ENCODE measurements at places on chromosomes 3 and 15.

DNA sequence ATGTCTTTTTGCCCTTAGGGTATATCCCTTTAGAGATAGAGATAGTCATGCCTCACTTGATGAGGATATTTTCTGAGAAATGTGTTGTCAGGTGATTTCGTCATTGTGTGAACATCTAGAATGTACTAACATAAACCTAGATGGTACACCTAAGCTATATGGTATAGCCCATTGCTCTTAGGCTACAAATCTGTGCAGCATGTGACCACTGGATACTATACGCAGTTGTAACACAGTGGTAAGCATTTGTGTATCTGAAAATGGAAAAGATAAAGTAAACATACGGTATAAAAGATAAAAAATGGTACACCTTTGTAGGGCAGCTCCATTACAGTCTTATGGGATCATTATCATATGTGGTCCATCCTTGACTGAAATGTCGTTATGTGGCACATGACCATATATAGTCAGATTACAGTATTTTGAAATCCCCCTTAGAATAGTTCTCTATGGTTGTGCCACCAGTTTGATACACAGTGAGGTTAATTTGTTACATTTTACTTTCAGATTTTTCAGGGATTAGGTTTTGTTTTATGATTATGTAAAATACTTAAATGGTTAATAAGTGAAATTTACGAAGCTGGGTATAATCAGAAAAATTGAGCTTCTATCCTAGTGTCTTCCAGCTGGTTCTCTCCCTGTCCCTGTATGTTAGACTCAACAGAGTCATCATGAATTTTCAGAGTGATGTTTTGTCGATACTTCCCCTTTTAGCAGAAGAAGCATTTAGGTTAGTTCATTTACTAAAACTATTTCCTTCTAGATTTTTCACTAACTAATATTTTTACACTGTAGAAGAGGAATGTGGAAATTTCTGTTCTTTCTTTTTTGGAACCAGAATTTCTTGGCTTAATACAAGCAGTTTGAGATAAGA, 12.8 kb downstream of the SETD5 start:
- no peak for DNase-seq

- DNase-seq: no peak
These were observed 69.8 kb downstream of the SQOR start for GRCh38 chr15:45704329-45705249.

DNA sequence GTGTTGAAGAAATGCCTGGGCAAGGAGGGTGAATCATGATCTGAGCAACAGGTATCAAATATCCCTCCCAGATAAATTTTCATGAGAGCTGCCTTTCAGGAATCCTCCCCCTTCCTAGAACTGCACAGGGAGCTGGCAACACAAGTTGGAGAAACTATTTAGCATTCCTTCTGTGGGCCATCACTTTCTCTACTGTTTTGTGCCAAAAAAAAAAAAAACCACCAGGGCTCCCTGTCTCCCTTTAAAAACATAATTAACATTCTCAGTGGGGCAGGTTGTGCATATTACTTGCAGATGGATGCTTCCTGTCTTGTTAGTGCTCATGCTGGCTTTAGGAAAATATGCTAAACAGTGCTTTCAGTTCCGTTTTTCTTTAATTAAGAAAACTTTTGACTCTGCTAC, 234.9 kb upstream of the LMCD1 start:
- DNase-seq: no peak

- no peak for DNase-seq
These were observed 6.7 kb downstream of the ZIC1 start for GRCh38 chr3:147415874-147416273.

- DNase-seq: no peak
These were observed 53.2 kb upstream of the CDV3 start for GRCh38 chr3:133520286-133520685.

- DNase-seq: no peak
These were observed 331.0 kb upstream of the ROPN1 start for GRCh38 chr3:124322966-124323365.

DNA sequence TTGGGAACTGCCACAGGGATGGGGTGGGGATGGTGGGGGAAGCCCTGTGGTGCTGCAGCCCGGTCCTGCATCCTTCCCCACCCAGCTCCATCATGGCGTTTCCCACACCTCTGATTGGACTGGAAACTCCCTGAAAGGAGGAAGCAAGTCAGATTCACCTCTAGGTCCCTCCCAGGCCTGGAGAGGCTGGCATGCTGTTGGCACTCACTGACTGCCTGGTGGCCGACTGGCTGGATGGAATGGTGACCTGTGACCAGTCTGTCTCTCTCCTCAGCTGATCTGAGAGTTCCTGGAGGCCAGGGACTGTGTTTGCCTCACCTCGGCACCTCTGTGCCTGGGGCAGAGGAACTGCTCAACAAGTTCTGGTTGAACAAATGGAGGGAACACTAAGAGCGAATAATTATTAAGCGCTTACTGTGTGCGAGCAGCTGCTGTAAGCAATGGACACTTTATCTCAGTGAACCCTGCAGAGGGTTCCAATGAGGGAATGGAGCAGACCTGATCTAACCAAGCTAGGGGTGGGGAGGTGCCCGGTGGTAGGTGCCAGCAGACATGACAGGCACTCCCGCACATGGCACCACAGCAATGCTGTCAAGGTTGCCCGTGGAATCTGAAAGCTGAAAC, 3.5 kb upstream of the HHATL start:
- DNase-seq: no peak

GRCh38 chr15:78502641-78503040, 4.7 kb upstream of the HYKK start:
- DNase-seq: no peak

DNA sequence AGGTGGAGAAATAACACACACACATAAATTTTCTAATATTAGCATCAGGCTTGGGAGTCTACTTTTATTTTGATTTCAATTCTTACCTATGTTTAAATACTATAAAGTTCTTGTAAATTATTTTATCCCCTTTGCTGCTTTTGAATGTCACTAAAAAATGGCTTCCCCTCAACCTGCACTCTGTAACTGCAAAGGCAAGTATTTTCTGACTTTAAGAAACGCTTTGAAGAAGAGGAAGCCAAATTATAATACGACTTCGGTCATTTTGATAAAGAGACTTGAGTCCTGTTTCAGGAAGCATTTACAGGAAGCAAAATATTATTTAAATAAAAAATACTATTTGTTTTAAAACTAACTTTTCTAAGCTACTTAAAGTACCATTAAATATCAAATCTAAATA, 627.7 kb upstream of the AGTR1 start:
- no peak for DNase-seq

- no peak for DNase-seq
These were observed 336.1 kb downstream of the FOXP1 start for GRCh38 chr3:71247221-71247957.

GRCh38 chr15:72450805-72451204, 23.3 kb upstream of the ARIH1 start:
- DNase-seq: no peak

DNA sequence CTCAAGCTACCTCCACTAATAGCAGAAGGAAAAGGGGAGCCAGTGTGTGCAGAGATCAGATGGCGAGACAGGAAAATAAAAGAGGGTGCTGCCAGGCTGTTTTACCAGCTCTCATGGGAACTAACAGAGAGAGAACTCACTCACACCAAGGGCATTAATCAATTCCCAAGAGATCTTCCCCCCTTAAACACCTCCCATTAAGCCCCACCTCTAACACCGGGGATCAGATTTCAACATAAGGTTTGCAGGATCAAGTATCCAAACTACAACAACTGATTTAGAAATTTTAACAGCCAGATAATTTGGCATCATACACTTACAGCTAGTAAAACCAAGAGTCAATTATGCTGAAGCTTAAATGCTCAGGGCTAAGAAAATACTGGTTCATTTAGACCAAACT, 18.9 kb downstream of the CD200 start:
- no peak for DNase-seq

DNA sequence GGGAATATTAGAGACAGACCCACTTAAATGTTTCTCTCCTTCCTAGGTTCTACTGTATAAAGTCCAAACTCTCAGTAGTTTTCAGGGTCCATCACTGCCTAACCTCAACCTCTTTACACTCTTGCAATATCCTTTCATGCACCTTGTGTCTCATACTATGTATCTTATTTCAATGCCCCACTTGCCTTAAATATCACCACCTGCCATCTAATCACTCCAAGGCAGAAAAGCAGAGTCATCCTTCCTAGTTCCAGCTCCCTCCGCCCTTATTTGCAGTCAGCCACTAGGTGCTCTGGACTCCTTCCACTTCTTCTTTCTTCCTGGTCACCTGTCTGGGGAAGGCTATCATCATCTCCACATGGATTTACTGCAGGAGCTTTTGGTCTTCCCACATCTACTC, 322.0 kb downstream of the MFSD1 start:
- no peak for DNase-seq

- no peak for DNase-seq
These were observed 64.0 kb downstream of the CHRD start for GRCh38 chr3:184443831-184444230.

DNA sequence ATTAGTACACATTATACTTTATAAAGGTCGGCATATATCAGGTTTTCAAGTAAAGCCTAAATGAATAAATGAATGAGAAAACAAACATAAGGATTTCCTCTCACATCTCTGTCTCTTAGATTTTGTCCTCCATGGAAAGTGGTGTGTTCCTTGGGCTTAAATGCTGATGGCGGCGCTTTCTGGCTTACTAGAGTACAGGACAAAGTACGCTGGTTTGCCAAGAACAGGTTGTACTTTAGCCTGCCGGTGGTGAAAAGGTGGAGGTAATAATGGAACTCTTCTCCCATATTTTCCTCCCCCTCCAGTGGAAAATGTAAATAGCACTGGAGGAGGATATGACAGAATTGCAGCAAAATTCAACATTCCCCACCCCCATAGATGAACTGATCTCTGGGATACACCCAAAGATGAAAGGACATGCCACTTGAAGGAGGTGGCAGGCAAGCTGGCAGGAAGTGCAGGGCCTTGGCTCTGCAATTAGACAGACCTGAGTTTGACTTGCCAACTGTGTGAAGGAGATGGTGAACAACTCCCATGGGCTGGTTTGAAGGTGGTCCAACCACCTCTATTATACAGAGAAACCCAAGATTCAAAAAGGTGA, 29.3 kb downstream of the CEP152 start:
- DNase-seq: no peak

- no peak for DNase-seq
These were observed 5.9 kb downstream of the SATB1 start for GRCh38 chr3:18419232-18419631.

DNA sequence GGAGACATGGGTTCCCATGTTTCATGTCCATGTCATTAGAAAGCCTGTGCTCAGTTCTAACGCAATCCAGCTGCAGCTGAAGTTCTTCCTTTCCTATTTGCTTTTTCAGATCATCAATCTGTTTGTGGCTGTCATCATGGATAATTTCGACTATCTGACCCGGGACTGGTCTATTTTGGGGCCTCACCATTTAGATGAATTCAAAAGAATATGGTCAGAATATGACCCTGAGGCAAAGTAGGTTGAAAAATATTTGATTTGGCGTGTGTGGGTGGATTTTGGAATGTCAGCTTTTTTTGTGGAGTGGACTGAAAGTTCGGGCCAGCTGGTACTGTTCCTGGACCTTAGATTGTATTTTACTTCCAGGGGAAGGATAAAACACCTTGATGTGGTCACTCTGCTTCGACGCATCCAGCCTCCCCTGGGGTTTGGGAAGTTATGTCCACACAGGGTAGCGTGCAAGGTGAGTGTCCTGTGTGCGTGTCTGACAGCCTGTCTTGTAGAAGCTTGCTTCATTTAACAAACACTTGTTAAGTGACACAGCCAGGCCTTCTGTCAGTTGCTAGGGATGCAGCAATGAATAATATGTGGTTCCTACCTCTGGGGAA, 69.6 kb downstream of the CHDH start:
- no peak for DNase-seq

- DNase-seq: no peak
These were observed 10.9 kb downstream of the KLF13 start for GRCh38 chr15:31337352-31338031.

GRCh38 chr15:69489073-69489571, 36.5 kb downstream of the RPLP1 start:
- DNase-seq: no peak

DNA sequence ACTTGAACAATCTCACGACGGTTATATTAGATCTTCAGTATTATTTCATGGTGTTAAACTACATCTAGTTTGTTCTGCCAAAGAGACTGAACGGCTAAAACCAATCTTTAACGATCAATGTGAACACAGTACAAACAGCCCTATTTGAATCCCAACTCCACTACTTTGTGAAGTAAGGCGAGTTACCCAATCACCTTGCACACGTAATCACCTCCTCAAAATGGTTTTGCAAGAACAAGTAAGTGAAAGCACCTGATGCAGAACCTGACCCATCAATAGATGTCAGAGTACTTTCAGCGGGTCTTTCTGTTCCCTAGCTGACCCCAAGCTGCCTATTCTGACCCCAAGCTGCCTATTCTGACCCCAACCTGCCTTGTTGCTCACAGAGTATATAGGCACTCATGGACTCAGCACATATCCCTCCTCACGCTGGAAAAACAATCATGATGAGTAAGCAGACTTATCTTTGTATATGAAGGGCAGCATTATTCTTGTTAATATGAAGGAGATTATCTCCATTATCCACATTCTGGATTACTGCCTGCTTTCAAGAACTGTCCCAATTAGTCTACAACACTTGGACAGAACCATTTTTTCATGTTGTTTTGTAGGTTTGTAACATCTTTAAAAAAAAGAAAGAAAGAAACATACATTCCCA, 3.7 kb downstream of the KPNA1 start:
- DNase-seq: no peak

GRCh38 chr15:101517504-101517903, 28.0 kb upstream of the PCSK6 start:
- no peak for DNase-seq

- DNase-seq: no peak
These were observed 60.3 kb downstream of the TGFBR2 start for GRCh38 chr3:30666572-30667279.

GRCh38 chr15:72182673-72183072, 14.9 kb downstream of the GRAMD2A start:
- no peak for DNase-seq

DNA sequence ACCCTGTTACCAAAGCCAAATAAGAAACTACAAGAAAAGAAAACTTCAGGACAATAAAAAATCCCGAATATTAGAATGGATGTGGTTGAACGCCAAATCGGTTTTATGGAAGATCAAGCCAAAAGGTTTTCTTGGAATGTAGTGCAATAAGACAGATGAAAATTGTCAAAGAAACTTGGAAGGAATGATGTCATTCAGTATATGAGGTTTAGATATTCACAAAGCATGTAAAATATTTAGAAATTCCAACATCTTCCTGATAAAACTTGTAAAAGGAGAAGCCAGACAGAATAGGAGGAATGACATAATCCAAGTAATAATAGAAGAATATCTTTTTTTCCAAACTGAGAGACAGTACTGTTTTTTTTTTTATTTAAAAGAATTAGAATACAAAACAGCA, 130.3 kb upstream of the ZPLD1 start:
- DNase-seq: no peak

GRCh38 chr15:99105514-99106341, 848 bp downstream of the SYNM start:
- DNase-seq: no peak

DNA sequence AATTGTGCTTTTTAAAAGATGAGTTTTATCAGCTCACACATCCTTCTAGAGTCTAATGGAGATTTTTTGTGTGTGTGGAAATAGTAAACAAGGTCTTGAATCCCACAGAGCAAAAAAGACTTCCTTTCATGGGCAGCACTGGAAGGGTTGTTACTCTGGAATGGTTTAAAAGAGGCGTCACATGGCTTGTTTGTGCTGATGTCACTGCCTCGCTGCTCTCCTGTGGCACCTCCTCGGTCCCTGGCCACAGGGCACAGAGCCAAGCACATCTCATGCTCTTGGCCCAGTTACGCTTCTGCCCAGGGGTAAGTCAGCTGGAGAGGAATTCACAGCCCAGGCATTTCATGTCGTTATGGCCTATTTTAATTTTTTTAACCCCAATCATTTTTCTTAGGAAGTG, 53.2 kb downstream of the PGPEP1L start:
- peak; percentile 37 for DNase-seq
